HTR-8/SVneo (cell line): ENCODE measurements at places on chromosomes 1 and 21.

DNA sequence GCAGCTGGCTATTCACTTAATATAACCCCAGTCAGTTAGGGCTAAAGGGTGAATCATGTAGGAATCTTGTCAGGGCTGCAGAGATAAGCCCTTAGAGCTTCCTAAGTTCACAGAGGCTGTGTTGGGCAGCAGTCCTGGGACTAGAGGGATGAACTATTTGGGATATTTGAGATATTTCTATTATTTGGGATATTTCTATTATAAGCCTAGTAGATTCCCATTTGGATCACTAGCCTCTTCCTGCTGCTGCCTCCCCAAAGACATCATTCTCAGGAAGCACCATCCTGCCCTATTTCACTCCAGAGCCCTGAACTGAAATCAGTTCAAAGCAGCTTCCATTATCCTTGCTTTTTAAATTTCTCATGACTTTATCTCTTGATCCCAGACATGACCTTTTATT is 501.3 kb downstream of the NUF2 start:
- no peak for DNase-seq

- DNase-seq, result no peak
These were observed 170.2 kb downstream of the SYT2 start for GRCh38 chr1:202540014-202540413.

DNA sequence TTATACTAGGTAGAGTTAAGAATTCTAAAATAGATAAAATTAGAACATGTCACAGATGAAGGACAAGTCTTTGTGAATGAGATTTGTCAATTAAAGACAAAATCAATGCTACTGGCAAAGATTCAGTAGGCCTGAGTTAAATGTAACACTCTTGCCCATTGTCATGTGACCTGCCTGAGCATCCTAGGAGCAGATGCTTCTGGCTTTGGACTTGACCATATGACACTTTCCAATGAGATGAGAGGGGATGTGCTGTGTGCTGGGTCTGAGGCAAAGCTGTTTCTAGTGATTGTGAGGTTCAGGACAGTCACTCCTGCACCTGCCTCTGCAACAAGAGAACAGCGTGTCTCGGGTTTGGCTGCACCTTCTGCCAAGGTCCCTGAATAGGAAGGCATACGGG is 144.9 kb downstream of the HIVEP3 start:
- no peak for DNase-seq

DNA sequence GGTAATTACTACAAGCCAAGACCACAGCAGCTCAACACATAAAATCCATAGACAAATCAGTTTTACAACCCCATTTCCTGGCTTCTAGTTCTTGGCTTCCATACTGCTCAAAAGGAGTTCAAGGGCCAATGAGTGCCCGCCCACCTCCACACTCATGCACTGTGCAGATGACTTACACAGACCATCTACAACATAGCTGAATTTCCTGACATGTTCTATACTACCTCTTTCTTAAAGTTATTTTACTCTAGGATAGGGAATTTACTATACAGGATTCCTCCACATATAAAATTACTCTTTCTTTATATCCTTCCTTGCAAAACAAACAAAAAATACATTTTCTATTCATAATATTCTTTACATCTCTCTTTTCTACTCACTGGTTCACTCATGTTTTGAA is 14.6 kb downstream of the BACE2 start:
- no peak for DNase-seq

DNA sequence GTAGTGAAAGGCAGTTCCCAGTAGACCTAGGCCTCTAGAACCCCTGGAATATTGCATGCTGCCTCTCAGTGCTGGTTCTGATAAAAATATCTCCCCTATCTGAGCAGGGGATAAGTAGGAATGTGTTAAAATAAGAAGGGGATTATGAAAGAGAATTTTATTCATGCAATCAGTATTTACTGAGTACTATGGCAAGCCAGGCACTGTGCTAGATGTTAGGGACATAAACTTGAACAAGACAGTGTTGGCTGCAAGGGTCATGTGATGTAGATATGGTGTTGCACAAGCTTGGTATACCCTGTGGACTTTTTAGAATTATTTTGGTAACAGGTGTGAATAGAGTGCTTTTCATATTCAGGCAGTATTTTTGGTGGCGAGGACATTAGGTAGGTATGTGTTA is 23.6 kb downstream of the NOS1AP start:
- no peak for DNase-seq

- no peak for DNase-seq
These were observed 5.5 kb downstream of the RASSF5 start for GRCh38 chr1:206512851-206513180.

- DNase-seq, result no peak
These were observed 2.2 kb downstream of the PADI4 start for GRCh38 chr1:17310068-17310640.

DNA sequence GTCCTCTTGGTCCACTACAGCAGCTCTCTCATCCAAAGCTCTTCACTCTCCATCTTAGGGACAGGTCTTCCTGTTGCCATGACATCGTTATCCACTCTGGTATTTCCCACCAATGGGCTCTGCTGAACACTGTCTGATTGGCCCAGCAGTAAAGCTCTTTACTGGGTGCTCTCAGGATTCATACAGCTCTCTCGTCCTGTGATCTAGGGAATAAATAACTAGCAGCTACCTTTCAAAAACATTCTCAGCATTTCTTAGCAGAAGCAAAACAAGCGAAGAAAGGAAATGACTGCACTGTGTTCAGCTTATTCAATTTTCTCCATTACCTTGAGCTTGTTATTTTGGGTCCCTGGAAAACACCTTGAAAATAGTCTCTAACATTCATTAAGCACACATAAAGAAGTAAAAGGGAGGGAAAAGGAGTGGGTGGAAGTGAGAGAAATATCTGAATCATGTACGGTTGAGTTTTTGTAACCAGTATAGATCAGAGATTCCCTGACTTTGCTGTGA is 163.4 kb upstream of the SGIP1 start:
- DNase-seq, result no peak

- DNase-seq, result no peak
These were observed 170.3 kb upstream of the TMEM51 start for GRCh38 chr1:14983277-14983676.

DNA sequence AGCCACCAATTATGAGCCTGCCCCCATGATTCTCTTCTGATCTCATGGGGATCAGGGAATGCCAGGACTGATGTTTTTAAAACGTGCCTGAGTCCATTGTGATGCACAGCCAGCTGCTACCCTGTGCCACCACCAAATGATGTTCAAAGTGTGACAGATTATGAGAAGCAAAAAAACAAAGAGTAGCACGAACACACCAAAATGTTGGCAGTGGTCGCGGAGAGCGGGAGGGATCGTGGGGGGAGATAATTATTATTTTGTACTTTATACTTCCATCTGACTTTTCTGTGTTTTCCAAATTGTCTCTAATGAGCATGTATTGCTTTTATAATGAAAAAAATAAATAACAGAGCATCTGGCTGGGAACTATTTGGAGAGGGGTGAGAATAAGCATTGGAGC is 50.5 kb downstream of the EPHB2 start:
- DNase-seq, result no peak
